Urothelium cell line (cell line): ENCODE measurements at places on chromosomes 12 and 14.

DNA sequence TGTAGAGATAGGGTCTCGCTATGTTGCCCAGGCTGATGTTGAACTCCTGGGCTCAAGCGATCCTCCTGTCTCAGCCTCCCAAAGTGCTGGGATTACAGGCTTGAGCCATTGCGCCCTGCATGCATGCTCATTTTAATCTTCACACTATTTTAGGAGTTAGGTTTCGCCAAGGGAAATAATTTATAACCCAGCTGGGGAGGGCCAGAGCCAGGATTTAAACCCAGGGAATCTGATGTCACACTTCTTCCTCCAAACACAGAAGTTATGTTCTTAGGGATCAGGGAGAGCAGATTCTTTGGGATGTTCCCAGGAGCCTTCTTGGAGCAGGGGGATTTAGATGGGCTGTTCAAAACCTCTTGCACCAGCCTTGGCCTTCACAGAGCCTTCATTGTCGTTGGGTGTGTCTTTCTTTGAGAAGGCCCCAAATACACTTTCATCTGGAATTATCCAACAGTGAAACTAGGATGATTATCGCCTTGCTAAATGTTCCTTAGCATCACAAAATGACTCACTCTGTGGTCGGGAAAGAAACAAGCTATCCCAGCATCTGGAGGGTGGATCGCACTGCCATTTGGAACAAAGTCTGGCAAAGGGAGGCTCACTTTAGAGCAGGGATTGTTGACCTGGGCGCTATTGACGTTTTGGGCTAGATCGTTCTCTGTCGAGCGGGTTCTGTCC lies 8.2 kb upstream of the PPP1CC start:
- DNase-seq = no peak

DNA sequence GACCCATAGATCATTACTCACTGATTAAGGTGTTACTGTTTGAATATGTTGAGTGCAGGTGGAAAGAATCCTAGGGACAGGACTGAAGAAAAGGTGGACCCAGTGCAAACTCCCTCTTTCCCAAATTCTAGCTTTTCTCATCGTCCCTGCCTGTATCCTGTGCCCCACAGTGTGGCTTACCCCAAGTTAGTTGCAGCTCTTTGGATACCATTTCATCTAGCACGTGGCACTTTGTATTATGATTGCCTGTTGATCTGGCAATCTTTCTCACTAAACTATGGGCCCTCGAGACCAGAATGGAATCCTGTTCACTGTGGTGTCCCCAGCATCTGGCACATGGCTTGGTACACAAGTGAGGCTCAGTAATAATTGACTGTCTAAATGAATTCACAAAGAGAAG lies 66.5 kb downstream of the ELK3 start:
- DNase-seq = no peak

- no peak for DNase-seq
Measured at GRCh38 chr12:69947897-69948296, 122.9 kb downstream of the MYRFL start.

GRCh38 chr12:71594214-71594948 lies 69.3 kb downstream of the ZFC3H1 start:
- DNase-seq = no peak

GRCh38 chr12:6084969-6085450 lies 39.5 kb downstream of the VWF start:
- DNase-seq = no peak

DNA sequence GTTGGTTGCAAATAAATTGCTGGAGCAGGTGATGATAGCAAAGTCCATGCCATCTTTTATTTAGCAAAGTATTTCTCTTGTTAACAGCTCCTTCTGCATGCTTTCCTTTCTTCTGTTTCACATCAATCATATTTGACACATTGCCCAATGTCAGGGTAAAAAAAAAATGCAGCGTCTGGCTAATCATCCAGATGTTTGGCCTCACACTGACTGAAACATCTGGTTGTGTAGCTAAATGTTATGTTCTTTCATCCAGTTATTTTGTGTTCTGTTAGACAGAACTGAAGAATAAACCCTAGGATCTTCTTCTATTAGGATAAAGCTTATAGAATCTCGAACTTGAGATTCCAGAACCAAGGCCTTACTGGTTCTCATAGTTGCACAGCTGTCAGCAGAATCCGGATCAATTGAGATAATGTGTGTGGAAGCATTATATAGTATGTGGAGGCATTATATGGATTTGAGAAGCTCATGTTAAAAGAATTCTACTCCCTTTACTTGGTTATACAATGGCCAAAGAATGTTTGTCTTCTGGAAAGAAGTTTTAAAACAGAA lies 859.2 kb downstream of the DIO2 start:
- no peak for DNase-seq

DNA sequence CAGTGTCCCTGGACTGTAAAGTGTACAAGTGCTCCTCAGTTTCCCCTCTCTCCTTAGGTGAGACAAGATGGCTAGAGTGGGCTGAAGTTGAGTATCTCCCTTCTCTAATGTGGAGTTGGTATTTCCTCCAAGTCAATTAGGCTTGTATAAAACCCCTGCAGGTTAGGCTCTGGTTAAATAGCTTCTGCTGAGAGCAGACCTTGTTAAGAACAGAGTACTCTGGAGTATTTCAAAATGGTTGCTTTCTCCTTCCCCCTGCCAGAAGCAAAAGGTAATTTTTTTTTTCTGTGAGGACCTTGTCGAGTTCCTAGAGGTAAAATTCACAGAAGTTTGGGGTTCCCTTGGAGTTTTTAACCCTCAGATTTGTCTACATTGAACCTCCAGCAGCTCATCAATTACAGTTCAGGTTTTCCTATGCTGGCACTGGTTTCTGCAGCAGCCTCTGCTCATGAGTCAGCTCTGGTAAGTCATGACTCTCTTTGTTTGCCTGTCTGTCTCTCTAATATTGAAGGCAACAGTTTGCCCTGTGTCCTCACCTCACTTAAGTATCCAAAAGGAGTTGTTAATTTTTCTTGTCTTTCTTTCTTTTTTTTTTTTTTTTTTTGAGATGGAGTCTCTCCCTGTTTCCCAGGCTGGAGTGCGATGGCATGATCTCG lies 27.8 kb upstream of the GLIPR1 start:
- peak; percentile 11 for DNase-seq

DNA sequence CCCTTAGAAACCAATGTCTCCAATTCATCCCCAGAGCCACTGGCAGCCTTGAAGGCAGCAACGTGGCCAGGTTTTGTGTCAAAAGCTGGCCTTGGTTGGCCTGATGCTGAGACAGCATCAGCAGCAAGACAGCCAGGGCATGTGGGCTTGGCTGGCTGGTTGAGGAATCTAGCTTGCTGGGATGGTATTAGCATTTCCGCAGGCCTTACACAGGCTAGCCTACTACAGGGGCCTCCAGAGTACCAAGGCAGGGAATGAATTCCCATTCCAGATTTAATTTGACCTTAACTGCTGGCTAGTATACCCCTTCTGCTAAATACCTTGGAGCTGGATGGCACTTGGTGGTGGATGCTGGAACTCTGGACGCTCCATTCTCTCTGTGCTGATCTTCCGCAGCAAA lies 15.8 kb downstream of the NGDN start:
- no peak for DNase-seq

- DNase-seq = no peak
Measured at GRCh38 chr12:76669981-76670380, 93.9 kb upstream of the ZDHHC17 start.
